Fibroblast of gingiva (primary cell): ENCODE measurements at places on chromosomes 5 and 9.

- no peak for DNase-seq
Measured at GRCh38 chr9:13939701-13940490, 374.0 kb downstream of the NFIB start.

- peak; percentile 51 for DNase-seq
Measured at GRCh38 chr9:15295761-15296405, 11.1 kb downstream of the TTC39B start.

GRCh38 chr9:123049589-123050222 lies 16.2 kb downstream of the GPR21 start:
- peak; percentile 70 for DNase-seq

DNA sequence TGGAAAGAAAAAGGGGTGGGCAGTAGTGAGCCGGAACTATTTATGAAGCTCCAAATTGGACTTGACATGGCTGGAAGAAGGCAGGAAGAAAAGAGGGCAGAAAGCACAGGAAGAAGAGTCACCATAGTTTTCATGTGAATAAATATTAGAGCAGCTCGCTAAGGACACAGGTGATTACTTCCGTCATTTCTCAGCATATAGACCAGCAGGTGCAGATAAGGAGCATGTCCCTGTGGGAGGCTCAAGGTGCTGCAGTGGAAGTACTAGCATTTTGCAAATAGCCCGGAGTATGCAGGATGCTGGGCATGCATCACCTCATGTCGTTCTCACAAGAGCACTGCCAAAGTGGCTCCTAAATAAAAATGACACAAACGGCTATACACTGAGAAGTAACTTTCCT lies 71.3 kb upstream of the HTR4 start:
- no peak for DNase-seq

- DNase-seq: no peak
Measured at GRCh38 chr5:81316571-81316970, 15.2 kb downstream of the ZCCHC9 start.

DNA sequence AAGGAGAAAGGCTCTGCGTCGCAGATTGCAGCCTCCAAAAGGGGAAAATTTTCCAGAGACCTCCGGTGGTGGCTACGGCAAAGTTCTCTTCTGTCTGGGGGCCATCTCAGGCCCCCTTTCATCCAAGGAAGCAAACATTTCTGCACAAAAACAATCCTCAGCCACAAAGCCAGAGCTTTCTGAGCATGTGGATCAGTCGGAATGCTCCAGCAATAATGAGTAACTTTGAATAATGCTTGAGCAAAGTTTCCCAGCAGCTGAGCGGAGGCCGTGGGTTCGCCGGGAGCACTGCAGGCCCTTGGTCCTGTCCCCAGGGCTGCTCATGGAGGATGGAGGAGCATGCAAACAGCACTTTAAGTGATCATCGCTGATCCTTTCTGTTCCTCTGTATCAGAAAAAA lies 60.2 kb upstream of the UNC5A start:
- no peak for DNase-seq

DNA sequence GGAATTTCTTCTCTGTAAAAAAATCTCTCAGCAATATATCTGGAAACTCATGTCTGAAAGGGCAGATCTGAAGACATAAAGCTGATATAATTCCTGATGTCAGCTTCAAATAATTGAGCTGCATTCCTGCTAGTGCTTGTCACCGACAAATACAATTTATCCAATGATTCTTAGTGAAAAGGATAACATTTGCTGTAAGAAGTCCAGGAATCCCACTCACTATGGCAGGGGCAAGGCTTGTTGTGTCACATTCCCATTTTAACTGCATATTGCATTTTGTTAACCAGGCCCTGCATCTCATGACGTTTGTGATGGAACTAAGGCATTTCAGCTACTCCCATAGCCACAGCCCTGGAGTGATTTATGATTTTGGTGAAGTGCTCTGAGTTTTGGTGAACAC lies 160.1 kb upstream of the DAB2 start:
- no peak for DNase-seq

DNA sequence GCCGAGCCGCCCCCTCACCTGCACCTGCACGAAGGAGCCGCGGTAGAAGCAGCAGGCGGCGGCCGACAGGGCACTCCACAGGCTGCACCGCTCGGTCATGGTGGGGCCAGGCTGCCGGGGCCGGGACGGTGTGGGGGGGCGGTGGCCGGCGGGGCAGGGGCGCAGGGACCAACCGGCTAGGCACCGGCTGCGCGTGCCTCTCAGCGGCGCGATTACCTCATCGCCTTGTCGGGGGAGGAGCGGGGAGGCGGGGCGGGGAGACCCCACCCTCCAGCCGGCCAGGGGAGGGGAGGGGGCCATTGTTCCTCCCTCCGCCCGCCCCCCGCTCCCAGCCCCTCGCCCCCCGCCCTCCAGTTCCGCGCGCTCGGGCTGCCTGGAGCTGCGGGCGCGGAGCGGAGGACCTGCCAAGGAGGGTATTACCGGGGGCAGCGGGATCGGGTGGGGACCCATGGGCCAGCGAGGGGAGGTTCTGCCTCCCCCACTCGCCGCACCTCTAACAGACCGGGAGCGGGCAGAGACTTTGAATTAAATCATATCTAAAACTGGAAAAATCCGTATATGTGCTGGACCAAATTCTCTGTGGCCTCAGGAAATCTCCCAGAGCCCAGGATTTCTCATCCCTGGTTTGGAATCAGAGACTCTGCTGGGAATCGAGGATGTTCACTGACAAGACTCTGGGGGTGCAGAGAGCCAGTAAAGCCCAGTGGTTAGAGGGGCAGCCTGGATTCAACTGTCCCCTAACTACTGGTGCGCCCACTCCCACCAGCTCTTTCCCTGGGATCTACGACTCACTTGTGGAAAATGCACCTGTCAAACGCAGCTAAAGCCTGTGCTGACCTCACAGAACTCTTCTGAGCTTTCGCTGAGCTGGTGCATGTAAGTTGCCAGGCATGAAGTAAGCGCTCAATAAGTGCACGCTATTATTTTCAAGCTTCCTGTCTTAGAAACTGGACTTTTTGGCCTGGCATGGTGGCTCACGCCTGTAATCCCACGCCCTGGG lies 20.3 kb upstream of the TOR2A start:
- DNase-seq: no peak

- no peak for DNase-seq
Measured at GRCh38 chr5:36529142-36529541, 77.3 kb upstream of the SLC1A3 start.
